Bronchial epithelial cell (primary cell): ENCODE measurements at places on chromosomes 13 and 19. TPM values are rescaled to one million over a fixed set of nuclear protein-coding genes. Genes with fewer than 3 reads are reported as not detected.

SEMA6B gene
- under 0.01 TPM in 1 of 2 replicates, not detected in the other for total RNA-seq

CC2D1A gene
- 6.8 and 11.3 TPM in 2 replicates for total RNA-seq

PSG6 gene
- not detected in 2 replicates for total RNA-seq

UHRF1 gene
- total RNA-seq: 2.4 and 5.3 TPM in 2 replicates

SERPINE3 gene
- total RNA-seq: not detected in 2 replicates

PALM gene
- total RNA-seq: under 0.01 and 0.26 TPM in 2 replicates

LILRB5 gene
- total RNA-seq: not detected in 2 replicates

RNF113B gene
- total RNA-seq: not detected in 2 replicates
